ENCODE measurements at places on chromosomes 2 and 18.

DNA sequence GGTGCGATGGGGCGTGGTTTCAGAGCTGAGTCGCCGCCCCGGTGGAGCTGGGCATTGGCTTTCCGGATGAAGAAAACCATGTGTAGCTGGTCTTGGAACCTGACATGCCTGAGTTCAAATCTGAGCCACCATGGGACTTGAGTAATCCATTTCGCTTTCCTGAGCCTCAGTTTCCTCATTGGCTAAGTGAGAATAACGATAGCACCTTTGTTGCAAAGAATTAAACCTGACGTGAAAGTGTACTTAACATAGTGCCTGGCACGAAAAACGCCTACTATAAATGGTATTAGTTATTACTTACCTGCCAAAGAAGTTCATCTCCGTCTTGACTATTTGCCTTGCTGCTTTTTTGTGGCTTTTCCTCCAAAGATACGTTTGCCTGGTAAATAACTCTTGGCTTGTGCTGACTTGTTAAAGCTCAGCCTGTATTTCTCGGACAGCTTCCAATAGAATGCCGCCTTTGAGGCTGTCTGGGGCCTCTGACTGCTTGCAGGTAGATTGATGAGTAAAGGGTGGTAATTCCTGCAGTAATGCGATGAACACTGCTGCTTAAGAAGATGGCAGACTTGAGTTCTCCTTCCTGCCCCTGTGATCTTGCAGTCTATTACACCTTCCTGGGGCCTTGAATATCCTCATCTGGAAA is 1.3 kb downstream of the CDCA7 start:
- DNase-seq: no peak

DNA sequence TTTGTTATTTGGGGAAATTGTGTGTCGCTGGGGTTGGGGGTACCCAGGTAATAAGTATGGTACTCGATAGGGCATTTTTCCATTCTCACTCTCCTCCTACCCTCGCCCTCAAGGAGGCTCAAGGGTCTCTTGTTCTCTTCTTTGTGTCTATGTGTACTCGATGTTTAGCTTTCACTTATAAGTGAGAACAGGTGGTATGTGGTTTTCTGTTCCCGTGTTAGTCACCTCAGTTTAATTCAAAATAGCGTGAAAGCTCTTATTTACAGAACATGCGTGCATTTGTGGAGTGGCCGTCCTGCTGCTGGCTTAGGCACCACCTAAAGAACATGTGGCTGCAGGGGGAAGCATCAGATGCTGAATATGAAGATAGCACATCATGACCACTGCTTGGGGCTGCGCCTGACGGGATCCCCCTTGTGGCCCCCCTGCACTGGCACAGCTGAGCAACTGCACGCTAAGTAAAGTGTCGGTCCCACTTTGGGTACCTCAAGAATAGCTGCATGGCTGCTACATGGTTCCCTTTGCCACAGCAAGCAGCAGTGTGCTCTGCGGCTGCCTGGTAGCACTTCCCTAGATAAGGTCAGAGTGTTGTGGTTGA is 569.0 kb downstream of the DCDC2C start:
- DNase-seq: no peak

- DNase-seq: no peak
These were observed 23.4 kb upstream of the SNED1 start for GRCh38 chr2:240974771-240975572.

DNA sequence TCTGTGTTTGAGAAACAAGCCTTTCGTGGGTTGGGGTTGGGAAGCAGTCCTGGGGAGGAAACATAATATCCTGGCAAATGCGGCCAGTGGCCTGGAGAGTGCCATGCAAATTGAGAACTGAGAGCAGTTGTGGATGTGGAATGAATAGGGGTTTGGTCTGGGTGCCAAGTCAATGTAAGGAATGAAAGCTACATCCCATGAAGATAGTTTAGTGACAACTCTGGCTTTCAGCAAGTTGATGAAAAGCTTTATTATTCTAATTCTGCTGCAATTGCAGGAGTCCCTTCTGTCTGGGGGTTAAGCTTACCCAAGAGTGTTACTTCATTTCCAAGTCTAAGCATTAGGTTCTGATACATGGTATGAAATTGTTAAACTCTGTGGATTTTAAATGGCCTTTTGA is 771.6 kb downstream of the DPP10 start:
- no peak for DNase-seq

DNA sequence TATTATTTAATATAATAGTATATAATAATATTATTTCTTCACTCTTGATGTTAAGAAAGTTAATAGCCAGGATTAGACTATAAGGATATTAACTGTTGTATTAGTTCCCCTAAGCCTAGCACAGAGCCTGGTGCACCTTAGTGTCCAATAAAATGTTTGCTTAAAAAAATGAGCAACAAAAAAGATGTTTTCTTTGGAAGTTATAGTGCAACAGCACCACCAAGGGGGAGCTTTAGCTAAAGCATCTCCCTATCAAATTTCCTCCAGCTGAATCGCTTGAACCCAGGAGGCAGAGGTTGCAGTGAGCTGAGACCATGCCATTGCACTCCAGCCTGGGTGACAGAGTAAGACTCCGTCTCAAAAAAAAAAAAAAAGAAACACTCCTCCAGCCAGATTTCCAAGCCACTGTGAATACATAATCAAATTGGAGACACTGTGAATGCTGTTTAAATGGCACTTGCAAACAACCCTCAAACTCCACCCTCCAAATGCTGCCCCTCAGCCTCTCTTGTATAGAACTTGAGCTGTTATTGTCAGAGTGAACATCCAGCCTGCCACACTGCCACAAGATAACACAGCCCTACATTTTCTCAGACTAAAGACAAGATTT is 221.9 kb downstream of the DYM start:
- DNase-seq: no peak

DNA sequence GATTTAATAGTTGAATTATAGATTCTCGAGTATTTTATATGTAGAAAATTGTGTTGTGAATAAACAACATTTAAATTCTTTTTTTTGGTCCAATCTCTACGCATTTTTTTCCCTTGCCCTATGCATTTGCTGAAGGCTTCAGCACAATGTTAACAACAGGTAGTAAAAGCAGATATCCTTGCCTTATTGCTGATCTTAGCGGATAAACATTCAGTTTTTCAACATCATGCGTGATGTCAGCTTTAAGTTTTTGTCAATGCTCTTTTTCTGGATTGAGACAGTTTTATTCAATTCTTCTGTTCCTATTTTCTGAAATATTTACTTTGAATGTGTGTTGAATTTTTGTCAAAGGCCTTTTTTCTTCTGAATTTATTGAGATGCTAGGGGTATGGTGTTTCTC is 11.6 kb upstream of the OR6B3 start:
- DNase-seq: no peak

- DNase-seq: no peak
These were observed 85.7 kb downstream of the SMC6 start for GRCh38 chr2:17667898-17668297.

GRCh38 chr2:85791704-85792565 is 38.1 kb downstream of the ATOH8 start:
- no peak for DNase-seq

- no peak for DNase-seq
These were observed 12.0 kb downstream of the EXOC6B start for GRCh38 chr2:72813841-72814240.

DNA sequence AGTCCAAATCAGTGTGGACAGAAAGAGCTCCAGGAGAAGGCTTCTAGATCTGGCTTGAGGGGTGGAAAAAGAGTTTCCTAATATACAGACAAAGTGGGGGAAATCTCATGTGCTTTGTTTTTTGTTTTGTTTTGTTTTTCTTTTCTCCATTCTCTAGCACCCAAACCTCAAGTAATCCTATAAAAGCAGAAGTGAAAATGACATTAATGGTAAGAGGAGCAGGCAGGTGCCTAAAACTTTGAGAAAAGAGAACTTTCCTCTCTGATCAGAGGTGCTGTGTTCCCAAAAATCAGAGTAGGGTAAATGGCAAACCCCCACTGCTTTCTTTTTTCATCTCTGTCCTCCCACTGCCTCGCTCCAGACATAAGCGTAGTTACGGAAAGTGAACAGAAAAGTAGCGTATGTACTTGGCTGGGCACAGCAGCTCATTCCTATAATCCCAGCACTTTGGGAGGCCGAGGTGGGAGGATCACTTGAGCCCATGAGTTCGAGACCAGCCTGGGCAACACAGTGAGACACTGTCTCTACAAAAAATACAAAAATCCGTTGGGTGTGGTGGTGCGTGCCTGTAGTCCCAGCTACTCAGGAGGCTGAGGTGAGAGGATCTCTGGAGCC is 77.8 kb downstream of the FAM161A start:
- no peak for DNase-seq

- no peak for DNase-seq
These were observed 47.7 kb downstream of the PLCL1 start for GRCh38 chr2:197852108-197852507.

GRCh38 chr2:143489145-143489544 is 359.9 kb downstream of the ARHGAP15 start:
- no peak for DNase-seq

DNA sequence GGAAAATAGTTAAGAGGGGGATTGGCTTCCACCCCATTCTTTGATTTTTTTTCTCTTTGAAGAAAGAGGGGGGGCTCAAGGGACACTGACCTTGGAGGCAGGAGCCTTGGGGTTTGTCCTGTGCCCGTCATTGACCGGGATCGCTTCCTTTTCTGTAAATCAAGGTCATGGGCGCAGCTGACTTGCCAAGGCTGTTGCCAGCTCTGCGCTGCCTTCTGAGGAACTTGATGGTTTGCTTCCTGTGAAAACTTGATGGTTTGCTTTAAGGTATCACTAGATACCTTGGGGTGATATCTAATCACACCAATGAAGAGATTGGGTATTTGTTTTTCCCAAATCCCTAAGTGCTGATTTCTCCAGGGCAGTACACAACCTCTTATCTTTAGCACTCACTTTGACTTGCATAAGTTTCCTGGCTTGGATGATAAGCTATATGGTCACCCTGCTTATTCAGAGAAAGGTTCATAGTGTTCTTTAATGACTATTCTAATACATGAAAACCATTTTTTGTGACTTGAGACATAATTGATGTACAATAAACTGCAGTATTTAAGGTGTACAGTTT is 56.0 kb downstream of the DGKD start:
- DNase-seq: peak; percentile 51

- no peak for DNase-seq
These were observed 179.6 kb downstream of the SATB2 start for GRCh38 chr2:199278099-199278498.

DNA sequence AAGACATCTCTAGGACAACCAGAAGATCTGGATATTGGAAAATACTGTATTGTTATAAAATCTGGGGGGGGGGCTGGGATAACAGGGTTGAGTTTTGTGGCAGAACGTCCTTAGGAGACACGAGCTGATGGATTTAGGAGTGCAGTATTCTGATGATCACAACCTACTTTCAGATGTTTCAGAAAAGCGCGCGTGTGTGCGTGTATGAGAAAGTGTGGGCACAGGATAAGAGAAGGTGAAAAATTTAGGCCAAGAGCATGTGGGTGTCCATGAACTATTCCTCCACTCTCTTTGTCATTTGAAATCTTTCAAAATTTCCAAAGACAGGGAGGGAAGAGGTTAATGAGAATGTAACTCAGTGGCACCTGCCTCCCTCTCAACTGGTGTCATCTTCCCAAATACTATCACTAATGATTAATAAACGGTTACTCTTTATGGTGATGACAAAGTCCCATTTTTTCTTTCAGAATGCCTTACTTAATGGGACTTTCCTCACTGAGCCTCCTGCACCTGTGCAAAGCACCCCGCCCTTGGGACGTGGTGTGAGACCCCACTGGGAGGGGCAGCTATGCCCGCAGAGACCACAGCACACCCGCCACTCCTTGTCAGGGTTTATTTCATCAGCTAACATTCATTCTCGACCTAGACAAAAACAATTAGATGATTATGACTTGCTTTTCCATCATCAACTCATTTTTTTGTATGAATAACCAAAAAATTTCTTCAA is 53.6 kb downstream of the HS6ST1 start:
- peak; percentile 4 for DNase-seq

- no peak for DNase-seq
These were observed 330.5 kb upstream of the TCF4 start for GRCh38 chr18:55918444-55918843.

GRCh38 chr18:7757175-7757574 is 190.1 kb downstream of the PTPRM start:
- DNase-seq: no peak

DNA sequence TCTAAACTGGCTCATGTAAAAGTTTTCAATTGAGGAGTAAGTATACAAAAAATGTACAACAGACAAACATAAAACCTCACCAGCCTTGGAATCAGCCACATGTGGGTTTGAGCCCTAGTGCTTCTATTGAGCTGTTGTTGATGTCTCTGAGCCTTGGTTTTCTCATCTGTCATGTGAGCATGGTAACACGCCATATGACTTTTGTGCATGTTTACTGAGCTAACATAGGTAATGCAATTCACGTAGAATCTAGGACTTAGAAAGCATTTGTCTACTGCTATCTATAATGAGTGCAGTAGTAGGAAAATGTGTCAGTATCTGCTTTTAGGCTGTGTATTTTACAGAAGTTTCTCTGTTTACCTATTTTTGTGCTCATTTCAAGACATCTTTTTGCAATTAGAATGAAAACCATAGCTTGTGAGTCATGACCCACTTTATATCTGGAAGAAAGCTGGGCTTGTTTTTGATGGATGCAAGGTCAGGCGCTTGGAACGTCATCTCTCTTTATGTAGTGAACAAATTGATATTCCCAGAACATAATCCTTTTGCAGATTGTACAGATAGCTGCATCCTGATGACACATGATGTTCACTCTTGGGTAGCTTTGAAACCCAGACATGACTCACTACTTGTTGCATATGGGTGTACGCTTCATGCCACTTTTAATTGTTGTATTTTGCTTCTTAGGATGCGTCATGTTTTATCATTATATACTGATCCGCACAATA is 94.3 kb downstream of the RNF144A start:
- DNase-seq: no peak

GRCh38 chr2:201432038-201432620 is 19.1 kb downstream of the TRAK2 start:
- no peak for DNase-seq

GRCh38 chr2:216081012-216081411 is 597 bp downstream of the PECR start:
- no peak for DNase-seq

DNA sequence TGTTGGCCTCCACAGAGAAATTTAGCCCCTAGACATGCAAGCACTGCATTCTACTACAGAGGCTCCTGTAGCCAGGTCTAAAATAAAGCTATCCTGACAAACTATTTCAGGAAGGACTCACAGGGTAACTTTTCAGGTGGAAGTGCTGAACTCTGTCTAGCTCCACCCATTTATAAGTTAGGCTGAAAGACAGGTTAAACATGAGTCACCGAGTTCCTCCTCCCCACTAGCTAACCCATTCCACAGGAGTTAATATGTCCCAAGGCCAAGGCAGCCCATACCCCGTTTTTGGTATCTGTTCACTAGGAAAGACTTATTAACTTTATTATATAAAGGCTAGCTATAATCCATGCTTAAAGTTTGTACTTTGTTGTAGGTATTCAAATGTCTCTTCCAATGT is 3.5 kb downstream of the CWC22 start:
- DNase-seq: no peak

Data from activated CD8-positive, alpha-beta memory T cell treated with anti-CD3 and anti-CD28 coated beads for 24 hours (primary cell).